ENCODE measurements at places on chromosomes 6 and 20.

GRCh38 chr20:43386878-43387277, 70.8 kb upstream of the SRSF6 start:
- no peak for DNase-seq

DNA sequence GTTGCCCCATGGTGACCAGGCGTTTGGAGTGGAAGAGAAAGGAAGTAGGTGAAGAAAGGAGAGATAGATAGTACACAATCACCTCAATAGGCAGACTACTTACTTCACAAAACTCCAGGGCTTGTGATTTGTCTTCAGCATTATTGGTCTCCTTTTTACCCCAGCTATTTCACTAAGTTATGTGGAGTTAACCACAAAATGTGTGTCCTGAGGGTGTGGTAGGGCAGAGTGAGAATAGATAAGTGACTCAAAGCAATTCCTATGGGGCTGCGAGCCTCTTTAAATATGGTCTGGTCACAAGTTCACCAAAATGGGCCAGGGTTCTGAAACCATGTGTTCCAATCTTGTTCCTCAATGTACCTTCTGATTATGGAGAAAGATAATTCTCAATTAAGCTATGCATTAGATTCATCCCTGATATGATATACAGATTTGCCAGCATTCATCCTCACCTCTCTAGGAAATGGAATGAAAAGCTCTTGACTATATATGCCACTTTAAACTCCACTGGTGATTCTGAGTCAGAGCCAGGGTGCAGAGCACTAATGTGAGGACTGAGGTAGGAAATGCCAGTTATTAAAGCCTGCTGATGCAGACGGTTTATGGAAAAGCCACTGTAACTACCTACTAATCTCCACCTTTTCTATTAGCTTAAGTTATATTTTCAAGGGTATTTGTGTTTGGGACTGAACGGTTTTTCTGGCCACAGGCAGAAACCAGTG, 310.6 kb upstream of the MANEA start:
- DNase-seq = no peak

DNA sequence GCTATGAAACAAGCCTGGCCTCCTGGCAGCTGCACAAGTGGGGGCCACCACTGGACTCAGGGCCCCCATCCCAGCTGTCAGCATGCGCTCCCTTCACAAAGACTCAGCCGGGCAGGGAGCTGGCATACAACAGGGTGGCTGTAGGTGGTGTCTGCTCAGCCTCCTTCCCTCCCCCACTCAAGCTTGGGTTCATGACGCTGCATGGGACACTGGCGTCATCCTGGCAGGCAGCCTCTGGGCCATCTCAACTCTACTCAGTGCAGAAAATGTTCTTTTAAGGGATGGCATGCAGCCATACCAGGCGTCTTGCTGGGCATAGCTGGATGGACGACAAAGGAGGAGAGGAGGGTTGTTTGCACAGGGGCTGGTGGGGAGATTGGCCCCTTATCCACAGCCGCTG, 30.5 kb downstream of the SAYSD1 start:
- no peak for DNase-seq

DNA sequence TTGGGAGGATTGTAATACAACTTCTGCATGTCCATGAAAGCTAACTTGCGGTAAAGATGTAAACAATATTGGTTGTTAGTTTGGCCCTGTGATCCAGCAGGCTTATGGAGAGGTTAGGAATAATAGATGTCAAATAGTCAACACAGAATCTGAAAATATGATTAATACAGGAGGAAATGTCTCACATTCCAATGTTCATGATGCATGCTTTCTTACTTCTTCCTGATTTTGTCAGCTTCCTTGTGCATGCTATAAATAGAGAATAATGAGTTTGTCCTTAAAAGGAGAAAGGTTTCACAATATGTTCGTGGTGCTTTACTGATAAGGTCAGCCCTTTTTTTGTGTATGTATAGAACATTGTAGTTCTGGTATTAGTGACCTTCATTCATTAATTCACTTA, 136.7 kb downstream of the MMUT start:
- DNase-seq = no peak

DNA sequence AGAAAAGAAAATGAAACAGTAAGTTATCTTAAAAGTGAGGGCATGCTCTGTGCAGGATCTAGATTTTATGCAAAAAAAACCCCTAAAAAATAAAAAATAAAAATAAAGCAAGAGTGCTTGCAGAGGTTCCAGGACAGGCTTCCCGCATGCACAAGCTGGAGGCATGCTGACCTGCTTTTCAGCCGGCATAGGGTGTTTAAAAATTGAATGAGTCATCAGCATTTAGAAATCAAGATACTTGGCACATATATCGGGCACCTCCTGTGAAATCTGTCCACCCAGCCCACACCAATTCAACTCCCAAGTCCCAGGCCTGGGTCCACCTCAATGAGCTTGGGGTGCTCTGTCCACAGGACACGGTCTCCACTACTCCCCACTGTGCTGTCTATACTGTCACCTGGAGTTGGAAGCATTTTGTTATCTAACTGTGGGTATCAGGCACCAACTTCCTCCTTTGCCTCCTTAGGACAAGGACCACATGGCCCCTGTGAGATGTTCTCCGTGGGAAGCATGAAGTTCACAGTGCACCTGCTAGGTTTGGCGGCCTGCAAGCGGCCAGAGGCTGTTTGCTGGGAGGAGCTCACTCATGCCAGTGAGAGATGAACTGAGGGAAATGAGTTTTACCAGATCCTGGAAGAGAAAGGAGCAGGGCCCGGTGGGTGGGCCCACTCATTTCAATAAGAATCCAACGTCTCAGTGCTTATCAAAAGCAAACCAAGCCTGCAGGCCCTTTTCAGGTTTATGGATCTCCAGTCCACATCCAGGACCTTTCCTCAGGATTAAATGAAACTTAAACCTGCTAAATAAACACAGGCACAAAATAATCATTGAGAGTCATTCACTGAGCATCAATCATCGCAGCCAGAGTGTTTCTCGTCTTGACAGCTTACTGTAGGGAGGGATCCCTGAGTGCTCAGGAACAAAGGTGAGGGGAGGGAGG, 121.1 kb downstream of the FOXA2 start:
- no peak for DNase-seq

GRCh38 chr20:37615340-37616109, 78.3 kb upstream of the CTNNBL1 start:
- no peak for DNase-seq

All from esophagus squamous epithelium (tissue), 5 donors.